Aorta (tissue), 5 donors: ENCODE measurements at places on chromosomes 1 and 21.
A peak's percentile ranks its signal among the peaks of the same experiment; 100 is the strongest.

GRCh38 chr1:152866321-152866720 lies 6.5 kb downstream of the LCE7A start:
- no peak for DNase-seq

GRCh38 chr21:14687268-14687625 lies 141.1 kb upstream of the SAMSN1 start:
- no peak for DNase-seq

- no peak for DNase-seq
These were observed 49.8 kb downstream of the KCNJ15 start for GRCh38 chr21:38306433-38307141.

DNA sequence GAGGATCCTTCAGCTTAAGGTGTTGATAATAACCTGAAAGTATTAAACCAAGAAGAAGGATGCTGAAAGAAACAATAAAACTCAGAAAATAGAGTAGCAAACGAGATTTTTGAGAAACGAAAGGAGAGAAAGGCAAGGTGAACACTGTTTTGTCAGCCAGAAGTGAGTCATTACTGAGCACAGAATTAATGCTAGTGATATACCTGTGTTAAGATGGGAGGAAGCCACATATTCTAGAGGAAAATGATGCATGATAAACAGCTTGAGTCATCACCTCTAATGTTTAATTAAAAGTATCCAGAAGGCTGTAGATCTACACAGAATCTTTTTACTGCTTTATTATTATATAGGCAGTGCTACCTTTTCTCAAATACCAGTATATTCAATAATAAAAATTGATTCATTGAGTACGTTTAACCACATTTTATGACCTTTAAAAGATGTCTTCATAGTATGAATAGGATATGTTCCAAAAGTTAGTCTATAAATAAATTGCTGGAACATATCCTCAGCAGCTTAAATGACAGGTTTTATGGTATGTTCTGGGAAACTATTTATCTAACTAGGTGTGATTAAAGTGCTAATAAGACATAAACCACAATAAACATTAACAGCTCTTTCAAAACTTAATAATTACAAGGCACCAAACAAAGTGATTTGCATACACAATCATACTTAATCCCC lies 10.3 kb downstream of the SH3GLB1 start:
- no peak for DNase-seq

- DNase-seq, result no peak
These were observed 31.8 kb upstream of the PLD5 start for GRCh38 chr1:242556276-242556675.

DNA sequence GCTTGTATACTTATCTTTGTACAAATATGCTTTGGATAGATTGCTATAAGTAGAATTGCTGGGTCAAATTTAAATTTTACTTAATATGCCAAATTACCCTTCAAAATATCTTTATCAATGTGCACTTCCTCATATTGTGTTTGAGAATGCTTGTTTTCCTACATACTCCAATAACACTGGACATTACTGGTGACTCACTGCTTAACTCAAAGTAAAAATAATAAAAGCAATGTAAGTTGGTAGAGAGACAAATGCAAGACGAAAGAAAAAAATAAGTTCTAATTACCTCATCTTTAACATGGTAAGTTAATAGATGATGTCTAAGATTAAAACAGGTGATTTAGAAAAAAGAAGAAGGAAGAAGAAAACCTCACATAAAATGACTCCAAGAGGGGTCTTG lies 7.9 kb upstream of the SH3GLB1 start:
- DNase-seq, result no peak

- no peak for DNase-seq
These were observed 70.7 kb downstream of the EVA1C start for GRCh38 chr21:32483293-32483595.

DNA sequence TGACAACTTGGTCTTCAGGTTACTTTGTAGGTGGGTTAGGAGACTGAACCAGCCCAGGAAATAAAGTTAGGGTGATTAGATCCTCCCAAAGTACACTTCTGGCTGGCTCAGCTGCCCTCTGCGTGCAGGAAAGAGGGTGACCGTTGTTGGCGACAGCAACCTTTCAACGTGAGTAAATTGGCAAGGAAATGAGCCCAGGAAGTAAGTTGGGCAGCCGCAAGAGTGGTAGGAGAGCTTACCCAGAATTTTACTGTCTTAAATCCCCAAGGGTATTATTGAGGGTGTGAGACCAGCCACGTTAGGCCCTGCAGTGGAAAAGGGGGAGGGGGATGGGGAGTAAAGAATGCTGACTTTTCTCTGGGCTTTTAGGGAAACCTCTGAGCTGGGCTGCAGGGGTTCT lies 1.6 kb downstream of the TENT5C start:
- DNase-seq, result peak; percentile 65
